ENCODE measurements at places on chromosomes 2 and 18. TPM values are rescaled to one million over a fixed set of nuclear protein-coding genes. Genes with fewer than 3 reads are reported as not detected.
A peak's percentile ranks its signal among the peaks of the same experiment; 100 is the strongest.

FAM237A gene
- not detected for total RNA-seq

KLHL29 gene
- total RNA-seq, result 2.7 TPM

DNA sequence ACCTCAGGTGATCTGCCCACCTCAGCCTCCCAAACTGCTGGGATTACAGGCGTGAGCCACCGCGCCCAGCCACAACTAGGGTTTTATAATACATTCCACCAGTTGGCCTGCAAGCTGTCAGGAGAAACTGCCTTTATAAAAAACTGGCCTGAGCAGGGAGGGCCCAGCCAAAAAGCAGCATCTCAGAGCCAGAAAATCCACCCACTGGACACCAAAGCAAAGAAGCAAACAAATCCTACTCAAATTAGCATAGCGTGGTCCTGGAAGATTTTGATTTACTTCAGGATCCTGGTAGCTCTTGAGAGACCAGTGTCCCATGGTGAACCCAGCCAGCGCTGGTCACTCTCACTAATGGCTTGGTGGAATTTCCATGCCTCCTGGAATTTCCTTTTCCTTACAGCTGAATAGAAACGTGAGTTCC lies 60.0 kb upstream of the PXDN start:
- H3K36me3 ChIP-seq, result no peaks in the 10 kb centered on the region
- peak; percentile 61 for DNase-seq
- no peak overlapping the region for H3K27ac ChIP-seq

- no peak for DNase-seq
- H3K4me1 ChIP-seq, result peaks cover 5% of the 10 kb centered on the region
- no peaks in the 10 kb centered on the region for H3K36me3 ChIP-seq
- H3K27me3 ChIP-seq, result no peaks in the 10 kb centered on the region
These were observed 13.3 kb downstream of the AGAP1 start for GRCh38 chr2:235506997-235507615.

GRCh38 chr2:209696836-209697711 lies 74.6 kb upstream of the UNC80 start:
- H3K4me1 ChIP-seq, result no peaks in the 10 kb centered on the region
- DNase-seq, result no peak
- no peak overlapping the region for H3K4me3 ChIP-seq

DNA sequence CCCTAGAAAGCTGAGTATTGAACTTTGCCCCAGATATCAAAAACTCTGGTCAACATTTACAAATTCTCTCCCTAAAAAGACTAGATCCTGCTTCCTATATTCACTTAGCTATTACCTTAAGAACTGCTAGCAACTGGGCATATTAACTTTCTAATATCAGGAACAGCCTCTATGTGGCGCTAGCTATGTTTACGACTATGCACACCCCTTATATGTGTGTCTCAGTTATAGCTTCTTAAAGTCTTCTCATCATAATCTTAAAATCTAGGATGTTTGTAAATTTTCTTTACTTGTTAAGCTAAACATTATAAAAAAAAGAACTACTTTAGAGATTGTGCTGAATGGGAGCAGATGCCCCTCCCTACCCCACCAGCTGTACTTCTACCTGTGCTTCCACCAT lies 1.7 kb upstream of the STAMBP start:
- H3K36me3 ChIP-seq, result no peaks in the 10 kb centered on the region
- no peaks in the 10 kb centered on the region for H3K27me3 ChIP-seq
- DNase-seq, result no peak
- H3K4me1 ChIP-seq, result peaks cover 10% of the 10 kb centered on the region
- H3K4me3 ChIP-seq, result no peak overlapping the region

DNA sequence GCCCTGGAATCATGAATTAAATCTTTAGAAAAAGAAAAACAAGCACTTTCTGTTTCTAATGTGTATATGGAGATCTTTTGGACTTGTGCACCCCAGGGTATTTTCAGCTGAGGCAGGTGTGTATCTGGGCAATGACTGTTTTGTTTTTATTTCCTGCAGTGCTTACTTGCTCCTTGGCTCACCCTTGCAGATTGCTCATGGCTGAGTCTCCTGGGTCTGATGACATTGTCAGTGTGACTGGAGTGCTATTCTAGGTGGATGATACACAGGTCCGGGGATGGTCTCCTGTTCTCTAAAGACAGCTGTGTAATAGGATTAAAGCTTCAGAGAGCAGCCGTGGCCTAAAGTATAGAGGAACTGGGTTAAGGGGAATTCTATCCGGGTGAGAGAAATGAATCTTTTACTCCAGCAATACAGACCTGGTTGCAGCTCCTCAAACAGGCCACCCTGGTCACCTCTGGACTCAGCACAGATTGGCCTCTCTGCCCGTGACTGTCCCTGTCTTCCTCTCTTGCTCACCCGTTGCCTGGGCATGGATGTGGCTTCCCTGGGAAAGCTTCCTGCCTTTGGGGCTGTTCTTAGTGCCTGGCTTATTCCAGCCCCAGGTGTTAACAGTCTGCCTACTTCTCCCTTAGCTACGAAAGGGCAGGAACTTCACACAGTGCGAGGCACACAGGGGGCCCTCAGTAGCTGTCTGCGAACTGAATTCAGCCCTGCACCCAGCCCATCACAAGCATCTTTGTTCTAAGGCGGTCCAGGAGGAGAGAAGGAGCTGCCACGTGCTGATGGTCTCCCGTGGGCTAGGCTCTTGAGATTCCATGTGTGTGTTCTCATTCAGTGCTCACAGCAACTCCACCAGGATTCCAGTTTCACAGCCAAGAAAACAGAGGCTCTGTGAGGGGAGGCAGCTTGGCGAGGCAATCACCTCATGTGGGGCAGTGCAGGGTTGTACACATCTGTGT lies 84.3 kb downstream of the ACOXL start:
- no peaks in the 10 kb centered on the region for H3K36me3 ChIP-seq
- H3K4me3 ChIP-seq, result no peak overlapping the region
- H3K27me3 ChIP-seq, result no peaks in the 10 kb centered on the region
- H3K27ac ChIP-seq, result no peak overlapping the region
- DNase-seq, result no peak

GRCh38 chr2:35416391-35417140 lies 939.0 kb upstream of the CRIM1 start:
- H3K4me3 ChIP-seq, result no peak overlapping the region
- H3K27ac ChIP-seq, result no peak overlapping the region
- no peaks in the 10 kb centered on the region for H3K4me1 ChIP-seq
- no peaks in the 10 kb centered on the region for H3K27me3 ChIP-seq
- no peaks in the 10 kb centered on the region for H3K36me3 ChIP-seq
- DNase-seq, result no peak

DNA sequence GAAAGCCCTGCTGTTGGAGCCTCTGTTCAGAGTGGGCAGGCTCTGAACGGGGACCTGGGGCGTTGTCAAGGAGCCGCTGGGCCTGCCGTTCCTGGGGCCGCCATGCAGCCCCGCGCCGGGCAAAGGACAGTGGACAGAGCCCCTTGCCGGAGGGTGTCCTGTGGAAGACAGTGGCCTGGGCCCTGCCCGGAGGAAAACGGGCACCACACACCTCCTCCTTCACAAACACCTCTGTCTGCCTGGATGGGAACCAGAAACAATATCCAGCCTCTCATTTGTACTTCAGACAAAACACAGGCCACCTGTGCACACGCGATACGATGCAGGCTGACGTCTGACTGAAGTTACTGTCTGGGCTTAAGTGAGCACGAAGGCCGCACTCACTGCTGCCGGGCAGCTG lies 233.7 kb downstream of the TWIST2 start:
- no peaks in the 10 kb centered on the region for H3K4me1 ChIP-seq
- no peak overlapping the region for H3K27ac ChIP-seq
- no peaks in the 10 kb centered on the region for H3K27me3 ChIP-seq
- no peak for DNase-seq
- H3K36me3 ChIP-seq, result peaks cover 20% of the 10 kb centered on the region
- no peak overlapping the region for H3K4me3 ChIP-seq

- no peaks in the 10 kb centered on the region for H3K27me3 ChIP-seq
- H3K27ac ChIP-seq, result no peak overlapping the region
These were observed 94.8 kb upstream of the ZNF236 start for GRCh38 chr18:76727589-76727988.

DNA sequence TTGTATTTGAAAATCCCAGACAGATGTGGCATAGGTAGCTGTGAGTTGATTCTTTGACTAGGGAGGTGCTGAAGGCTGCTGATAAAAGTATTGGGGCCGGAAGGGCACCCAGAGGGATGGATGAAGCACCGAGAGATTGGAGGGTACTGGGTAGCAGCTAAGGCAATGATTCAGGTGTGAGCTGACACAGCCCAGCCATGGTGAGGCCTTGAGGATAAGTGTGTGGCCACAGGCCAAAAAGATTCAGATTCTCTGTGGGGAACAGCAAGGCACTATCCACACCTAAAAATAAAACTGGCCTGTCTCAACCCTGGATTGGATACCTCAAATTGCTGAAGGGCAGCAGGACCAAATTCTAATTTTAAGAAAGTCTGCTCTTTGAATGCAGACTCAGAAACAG lies 35.2 kb downstream of the RDH14 start:
- no peak for DNase-seq
- H3K4me3 ChIP-seq, result no peak overlapping the region
- H3K4me1 ChIP-seq, result no peaks in the 10 kb centered on the region
- H3K27ac ChIP-seq, result no peak overlapping the region
- H3K27me3 ChIP-seq, result no peaks in the 10 kb centered on the region

- DNase-seq, result no peak
- no peaks in the 10 kb centered on the region for H3K27me3 ChIP-seq
- H3K4me1 ChIP-seq, result no peaks in the 10 kb centered on the region
- H3K4me3 ChIP-seq, result no peak overlapping the region
- H3K27ac ChIP-seq, result no peak overlapping the region
These were observed 178.5 kb upstream of the SESTD1 start for GRCh38 chr2:179443180-179443579.

DNA sequence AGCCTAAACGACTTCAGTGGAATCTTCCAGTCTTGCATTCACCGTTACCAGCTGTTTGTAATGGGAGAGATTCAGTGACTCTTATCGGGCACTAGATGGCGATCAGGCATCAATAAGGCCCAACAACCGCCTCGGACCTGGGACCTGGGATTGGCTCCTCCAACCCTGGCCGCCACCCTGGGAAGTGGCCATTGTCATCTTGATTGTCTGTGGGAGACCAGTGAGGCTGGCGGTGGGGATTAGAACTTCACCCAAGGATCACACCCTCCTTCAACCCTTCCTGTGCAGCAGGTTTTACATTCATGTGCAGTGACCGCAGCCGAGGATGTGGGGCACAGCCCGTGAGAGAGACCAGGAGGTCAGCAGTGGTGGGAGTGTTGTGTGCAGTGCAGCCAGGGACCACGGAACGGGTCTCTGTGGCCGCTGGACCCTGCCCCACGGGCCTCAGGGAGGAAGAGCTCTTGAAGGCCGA lies 85.3 kb downstream of the SPP2 start:
- H3K36me3 ChIP-seq, result no peaks in the 10 kb centered on the region
- no peaks in the 10 kb centered on the region for H3K4me1 ChIP-seq
- H3K27me3 ChIP-seq, result no peaks in the 10 kb centered on the region
- DNase-seq, result peak; percentile 56
- H3K27ac ChIP-seq, result no peak overlapping the region

GRCh38 chr18:61085036-61085435 lies 248.2 kb upstream of the CDH20 start:
- no peak for DNase-seq
- no peaks in the 10 kb centered on the region for H3K4me1 ChIP-seq
- H3K27me3 ChIP-seq, result no peaks in the 10 kb centered on the region
- H3K36me3 ChIP-seq, result no peaks in the 10 kb centered on the region
- no peak overlapping the region for H3K27ac ChIP-seq

DNA sequence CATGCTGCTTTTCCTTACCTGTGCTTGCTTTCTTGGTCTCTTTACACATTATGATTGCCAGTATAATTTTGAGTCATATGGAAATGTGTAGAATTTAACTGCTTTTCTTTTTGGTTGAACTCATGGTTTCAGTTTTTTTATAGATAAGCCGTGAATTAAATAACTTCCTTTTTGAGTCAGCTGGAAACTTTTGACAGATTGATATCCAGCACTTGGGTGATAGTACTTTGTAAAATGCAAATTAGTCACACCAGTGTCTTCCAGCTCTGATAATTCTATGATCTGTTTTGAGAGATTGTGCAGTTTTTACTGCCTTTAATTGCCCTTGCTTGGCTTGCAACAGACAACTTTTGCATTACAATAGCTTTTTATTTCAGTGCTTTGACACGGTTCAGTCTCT lies 86.4 kb downstream of the NCOA1 start:
- H3K27me3 ChIP-seq, result no peaks in the 10 kb centered on the region
- DNase-seq, result no peak
- no peak overlapping the region for H3K4me3 ChIP-seq
- no peak overlapping the region for H3K27ac ChIP-seq
- H3K4me1 ChIP-seq, result peaks cover 13% of the 10 kb centered on the region

GRCh38 chr18:44214396-44214795 lies 466.3 kb upstream of the SETBP1 start:
- H3K27me3 ChIP-seq, result no peaks in the 10 kb centered on the region
- no peaks in the 10 kb centered on the region for H3K36me3 ChIP-seq
- no peak overlapping the region for H3K4me3 ChIP-seq
- H3K27ac ChIP-seq, result no peak overlapping the region
- H3K4me1 ChIP-seq, result peaks cover 6% of the 10 kb centered on the region

GRCh38 chr2:72133721-72134407 lies 13.8 kb downstream of the CYP26B1 start:
- peaks cover 39% of the 10 kb centered on the region for H3K4me1 ChIP-seq
- H3K4me3 ChIP-seq, result no peak overlapping the region
- H3K27ac ChIP-seq, result no peak overlapping the region

GRCh38 chr2:172962824-172963223 lies 112.8 kb upstream of the MAP3K20 start:
- H3K4me1 ChIP-seq, result peaks cover 6% of the 10 kb centered on the region
- no peaks in the 10 kb centered on the region for H3K27me3 ChIP-seq
- H3K27ac ChIP-seq, result no peak overlapping the region
- no peak overlapping the region for H3K4me3 ChIP-seq
- DNase-seq, result no peak

DNA sequence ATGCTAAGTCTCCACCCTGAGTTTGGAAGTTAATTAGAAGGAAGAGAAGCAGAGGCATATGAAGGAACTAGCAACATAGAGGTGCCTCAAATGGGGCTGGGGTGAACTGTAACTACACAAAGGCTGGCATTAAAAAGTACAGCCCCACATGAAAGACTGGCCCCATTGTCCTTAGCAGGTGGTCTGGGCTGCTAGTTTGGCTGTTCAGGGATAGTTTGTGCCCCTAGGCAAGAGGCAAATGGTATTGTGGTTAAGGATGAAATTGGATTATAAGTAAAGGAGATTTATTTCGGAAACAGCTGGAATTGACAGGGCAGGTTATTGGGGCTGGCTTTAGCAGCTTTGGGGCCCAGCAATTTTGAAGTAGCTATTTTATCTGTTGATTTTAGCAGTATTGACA lies 365.7 kb upstream of the TNP1 start:
- no peak overlapping the region for H3K27ac ChIP-seq
- H3K4me1 ChIP-seq, result peaks cover 6% of the 10 kb centered on the region
- no peaks in the 10 kb centered on the region for H3K27me3 ChIP-seq
- DNase-seq, result no peak
- H3K4me3 ChIP-seq, result no peak overlapping the region
